ENCODE measurements at places on chromosomes 3 and 15.

DNA sequence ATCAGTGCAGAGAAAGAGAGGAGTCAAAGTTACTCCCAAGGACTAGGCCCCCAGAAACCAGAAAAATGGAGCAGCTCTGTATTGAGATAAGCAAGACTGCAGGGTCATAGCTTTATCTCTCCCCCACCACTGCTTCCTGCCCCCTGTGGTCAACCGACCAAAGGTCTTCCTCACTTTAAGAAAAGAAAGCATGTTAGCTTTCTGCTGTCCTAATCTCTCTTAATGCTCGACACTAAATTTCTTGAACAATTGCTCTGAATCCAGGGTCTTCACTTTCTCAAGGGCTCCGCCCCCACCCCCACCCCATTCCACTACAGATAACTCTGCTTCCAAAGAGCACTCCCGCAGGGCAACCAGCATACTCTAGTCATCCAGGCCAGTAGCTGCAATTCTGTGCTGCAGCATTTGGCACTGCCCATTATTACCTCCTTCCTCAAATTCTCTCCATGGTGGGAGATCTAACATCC, 31.9 kb downstream of the TNIK start:
- no peak for DNase-seq

GRCh38 chr3:9782770-9783169, 9.5 kb downstream of the TADA3 start:
- no peak for DNase-seq

- no peak for DNase-seq
These were observed 374.2 kb downstream of the PLCL2 start for GRCh38 chr3:17258823-17259436.

DNA sequence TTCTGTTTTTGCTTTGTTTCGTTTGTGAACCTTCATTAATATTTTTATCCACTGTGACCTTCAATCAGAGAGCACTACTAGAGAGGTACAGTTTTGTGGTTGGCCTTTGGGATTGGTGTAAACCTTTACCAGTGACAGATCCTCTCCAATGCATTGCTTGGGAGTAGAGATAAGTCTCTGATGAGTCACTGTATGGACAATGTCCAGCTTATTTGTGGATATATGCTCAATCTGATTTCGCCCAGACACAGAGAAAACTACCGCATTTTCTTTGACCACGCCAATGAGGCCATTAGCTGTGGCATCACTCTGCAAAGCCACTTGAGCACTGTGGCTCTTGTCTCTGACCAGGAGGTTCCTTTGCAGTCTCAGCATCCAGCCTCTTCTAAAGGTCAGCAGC, 964.7 kb downstream of the TUSC7 start:
- DNase-seq = no peak

DNA sequence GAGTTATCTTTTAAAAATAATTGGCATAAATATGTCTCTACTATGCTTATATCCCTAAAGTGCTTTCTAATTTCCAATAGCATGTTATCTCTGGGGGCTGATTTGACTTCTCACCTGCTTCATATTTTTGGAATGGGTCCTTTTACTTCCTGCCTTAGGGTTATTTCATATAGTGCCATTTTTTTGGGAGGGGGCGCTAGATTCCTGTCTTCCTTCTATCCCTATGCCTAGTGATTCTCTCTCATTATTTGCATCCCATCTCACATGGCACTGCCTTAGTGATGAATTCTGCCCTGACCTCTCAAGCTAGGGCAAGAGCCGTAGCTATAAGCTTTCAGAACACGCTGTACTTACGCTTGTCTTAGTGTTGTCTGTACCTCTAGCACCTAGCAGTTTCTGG, 150.3 kb upstream of the SLITRK3 start:
- no peak for DNase-seq

GRCh38 chr3:124576565-124577493, 153.4 kb upstream of the UMPS start:
- no peak for DNase-seq

- DNase-seq = no peak
These were observed 8.7 kb upstream of the TRIM69 start for GRCh38 chr15:44727485-44728231.

GRCh38 chr3:34972481-34972880, 666.8 kb upstream of the ARPP21 start:
- DNase-seq = no peak

DNA sequence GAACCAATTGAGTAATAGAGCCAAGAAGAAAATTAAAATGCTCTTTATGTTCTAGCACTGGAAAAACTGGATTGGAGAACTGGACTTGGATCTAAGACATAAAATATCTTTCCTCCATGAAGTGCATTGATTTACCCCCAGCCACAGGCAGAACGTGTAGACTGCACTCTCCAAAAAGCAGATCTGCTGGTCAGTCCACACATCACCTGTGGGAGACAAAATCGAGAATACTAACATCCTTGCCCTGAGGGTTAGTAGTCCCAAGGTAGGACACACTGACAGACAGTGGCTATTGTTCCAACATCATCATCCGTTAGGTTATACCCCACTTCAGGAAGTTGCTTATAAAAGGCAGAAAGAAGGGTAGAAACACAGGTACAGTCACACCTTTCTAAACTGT, 257.1 kb upstream of the STT3B start:
- DNase-seq = no peak

- no peak for DNase-seq
These were observed 183.5 kb downstream of the RYR3 start for GRCh38 chr15:33494306-33494705.

DNA sequence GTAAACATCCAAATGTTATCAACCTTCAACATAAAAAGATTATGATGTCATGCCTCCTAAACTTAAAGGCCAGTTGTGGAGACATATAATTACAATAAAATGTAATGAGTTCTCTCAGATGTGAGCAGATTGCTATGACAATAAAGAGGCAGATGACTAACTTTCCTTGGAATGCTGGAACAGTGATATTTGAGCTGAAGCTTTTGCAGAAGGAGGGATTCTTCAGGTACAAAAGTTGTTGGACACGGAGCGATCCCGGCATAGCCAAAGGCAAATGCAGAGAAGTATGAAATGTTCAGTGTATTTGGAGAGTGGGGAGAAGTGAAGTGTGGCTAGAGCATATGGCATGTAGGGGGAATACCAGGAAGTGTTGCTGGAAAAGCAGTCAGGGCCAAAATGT, 520.1 kb downstream of the FGF12 start:
- no peak for DNase-seq

- DNase-seq = no peak
These were observed 37.7 kb downstream of the ZIC4 start for GRCh38 chr3:147368561-147369221.

DNA sequence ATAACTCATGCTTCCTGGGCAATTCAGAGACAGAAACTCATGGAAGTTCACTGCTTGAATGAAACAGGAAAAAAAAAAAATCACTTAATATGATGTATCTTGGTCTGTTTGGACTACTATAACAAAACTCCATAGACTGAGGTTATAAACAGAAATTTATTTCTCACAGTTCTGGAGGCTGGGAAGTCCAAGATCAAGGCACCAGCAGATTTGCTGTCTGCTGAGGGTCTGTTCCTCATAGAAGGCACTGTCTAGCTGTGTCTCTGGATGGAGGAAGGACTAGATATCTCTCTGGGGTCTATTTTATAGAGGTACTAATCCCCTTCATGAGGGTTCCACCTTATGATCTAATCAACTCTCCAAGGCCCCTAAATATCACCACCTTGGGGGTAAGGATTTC, 119.3 kb downstream of the IGF2BP2 start:
- DNase-seq = no peak

GRCh38 chr3:175620093-175620492, 761.0 kb downstream of the NAALADL2 start:
- DNase-seq = no peak

DNA sequence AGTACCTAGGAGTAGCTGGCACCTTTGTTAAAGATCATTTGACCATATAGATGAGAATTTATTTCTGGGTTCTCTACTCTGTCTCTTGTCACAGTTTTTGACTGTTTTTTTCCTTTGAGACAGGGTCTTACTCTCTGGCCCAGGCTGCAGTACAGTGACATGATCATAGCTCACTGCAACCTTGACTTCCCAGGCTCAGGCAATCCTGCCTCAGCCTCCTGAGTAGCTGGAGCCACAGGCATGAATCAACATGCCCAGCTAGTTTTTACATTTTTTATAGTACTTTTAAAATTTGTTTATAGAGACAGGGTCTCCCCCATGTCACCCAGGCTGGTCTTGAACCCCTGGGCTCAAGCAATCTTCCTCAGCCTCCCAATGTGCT, 45.0 kb downstream of the BCL2L10 start:
- DNase-seq = no peak

DNA sequence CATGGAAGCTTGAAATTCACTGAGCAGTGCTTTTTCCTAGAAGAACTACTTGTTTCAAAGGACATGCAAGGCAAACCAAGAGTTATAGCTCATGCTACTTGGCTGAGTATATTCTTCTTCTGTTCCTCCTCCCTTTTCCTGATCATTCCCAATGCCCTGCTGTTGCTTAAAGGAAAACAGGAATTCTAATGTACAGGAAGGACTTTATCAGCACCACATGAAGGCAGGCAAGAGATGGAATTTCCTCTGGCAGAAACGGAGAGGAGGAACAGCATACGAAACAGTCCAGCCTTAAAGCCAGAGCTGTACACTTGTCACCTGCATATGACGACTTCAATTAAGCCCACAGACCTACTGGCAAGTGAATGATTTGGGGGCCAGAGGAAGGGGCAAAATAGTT, 15.7 kb downstream of the MEIS2 start:
- DNase-seq = no peak

GRCh38 chr3:152834776-152835600, at the start of gene P2RY1:
TSS of gene P2RY1 (plus strand) at chr3:152835131. CDS start at chr3:152835783, 652 bp downstream.
- peak; percentile 21 for DNase-seq

- peak; percentile 7 for DNase-seq
These were observed at the start of gene MITF for GRCh38 chr3:69739204-69740102. TSS of gene MITF (plus strand) at chr3:69739464. CDS start at chr3:69739598, 134 bp downstream.

DNA sequence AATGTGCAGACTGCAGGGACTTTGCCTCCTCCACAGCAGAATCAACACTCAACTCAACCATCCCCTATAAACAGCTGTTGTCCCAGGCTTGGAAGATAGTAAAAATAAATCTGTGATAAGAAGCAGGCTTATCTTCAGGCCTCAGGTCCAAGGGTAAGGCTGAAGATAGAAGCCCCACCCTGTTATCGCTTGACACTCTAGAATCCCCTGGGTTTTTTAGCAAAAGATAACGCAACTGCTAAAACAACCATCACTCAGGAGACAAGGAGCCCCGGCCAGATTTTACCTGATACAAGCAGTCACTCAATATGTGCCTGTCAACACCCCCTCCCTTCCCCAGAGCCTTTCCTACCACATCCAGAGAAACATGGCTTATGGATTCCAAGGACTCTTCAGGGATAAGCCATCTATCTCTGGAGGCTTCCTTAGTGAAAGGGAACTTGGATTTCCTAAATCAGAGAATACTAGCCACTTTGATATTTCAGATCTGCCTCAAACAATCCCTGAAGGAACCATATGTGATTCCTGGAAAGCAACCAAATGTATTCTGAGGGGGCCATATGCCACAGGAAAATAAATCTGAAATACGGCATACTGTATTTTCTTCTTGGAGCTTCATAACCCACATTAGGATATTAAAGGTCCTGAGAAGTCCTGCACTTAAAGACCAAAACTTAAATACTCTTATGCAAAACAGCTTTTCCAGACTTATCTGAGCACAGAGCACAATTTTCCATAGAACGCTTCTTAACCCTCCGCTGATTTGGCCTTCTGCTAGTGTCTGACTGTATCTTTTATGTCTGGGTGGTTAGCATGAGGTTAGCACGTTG, 60.4 kb downstream of the LYZL4 start:
- no peak for DNase-seq

GRCh38 chr15:70433586-70434324, 329.6 kb downstream of the UACA start:
- DNase-seq = no peak

DNA sequence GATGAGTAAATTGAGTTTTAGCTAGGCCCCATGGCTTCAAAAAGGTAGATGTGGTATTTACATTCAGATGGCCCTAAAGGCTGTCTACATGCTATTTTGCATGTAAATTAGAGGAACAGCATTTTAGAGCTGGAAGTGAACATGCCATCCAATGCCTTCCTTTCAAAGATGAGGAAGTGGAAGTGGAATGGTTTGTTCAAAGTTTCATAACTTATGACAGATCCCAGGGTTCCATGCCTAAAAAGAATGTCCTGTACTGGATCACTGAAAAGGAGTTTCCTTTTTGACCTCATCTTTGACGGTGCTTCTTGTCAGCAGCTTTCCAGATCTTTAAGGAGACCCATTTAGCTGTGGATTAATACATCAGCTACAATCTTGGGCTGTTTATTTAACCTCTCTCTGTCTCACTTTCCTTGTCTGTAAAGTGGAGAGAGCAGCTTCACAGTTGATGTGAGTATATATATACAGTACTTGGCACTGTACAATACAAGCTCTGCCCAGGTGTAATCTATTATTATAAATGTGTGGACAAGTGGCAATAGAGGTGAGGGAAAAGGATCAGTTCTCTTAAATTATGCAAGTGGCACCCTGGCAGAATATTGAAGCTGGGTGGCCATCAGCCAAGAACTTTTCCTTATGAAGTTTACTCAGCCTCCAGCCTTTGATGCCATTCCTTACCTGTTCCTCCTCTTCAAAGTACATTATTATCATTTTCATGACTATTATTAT, 68.7 kb upstream of the GOLGA8B start:
- DNase-seq = no peak

DNA sequence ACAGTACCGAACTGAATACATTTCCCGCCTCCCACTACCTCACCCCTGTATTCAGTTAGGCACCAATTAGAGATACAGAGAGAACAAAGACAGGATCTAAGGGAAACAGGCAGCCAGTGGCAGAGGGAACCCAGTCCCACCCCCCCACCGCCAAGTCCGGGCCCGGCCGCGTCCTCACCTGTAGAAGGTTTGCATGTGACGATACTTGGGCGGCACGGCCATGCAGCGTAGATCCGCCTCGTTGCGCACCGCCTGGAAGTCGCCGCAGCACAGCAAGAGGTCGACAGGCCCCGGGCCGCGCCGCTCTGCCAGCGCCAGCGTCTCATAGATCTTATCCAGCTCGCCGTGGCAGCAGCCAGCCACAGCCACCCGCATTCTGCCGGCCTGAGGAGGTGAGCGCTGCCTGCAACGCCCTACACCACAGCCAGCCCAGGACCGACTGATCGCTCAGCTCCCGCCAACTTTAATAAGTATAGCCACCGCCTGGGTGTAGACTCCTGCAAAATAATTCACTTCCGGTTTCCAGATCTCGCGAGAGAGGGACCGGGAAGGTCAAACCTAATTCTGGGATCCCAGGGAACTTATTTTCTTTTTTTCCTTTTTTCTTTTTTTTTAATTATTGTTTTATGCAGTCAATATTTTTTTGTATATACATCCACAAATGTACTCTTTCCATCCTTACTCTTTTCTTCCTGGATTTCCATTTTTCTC, at the start of gene DBR1:
DBR1 (minus strand) TSS at position 501 of the 711 bp plus-strand sequence; CDS start at position 375, 126 bp downstream.
- DNase-seq = peak; percentile 79

GRCh38 chr15:57228395-57228794, 147.9 kb upstream of the CGNL1 start:
- no peak for DNase-seq

- no peak for DNase-seq
These were observed 7.6 kb upstream of the TMEM44 start for GRCh38 chr3:194640829-194641228.

DNA sequence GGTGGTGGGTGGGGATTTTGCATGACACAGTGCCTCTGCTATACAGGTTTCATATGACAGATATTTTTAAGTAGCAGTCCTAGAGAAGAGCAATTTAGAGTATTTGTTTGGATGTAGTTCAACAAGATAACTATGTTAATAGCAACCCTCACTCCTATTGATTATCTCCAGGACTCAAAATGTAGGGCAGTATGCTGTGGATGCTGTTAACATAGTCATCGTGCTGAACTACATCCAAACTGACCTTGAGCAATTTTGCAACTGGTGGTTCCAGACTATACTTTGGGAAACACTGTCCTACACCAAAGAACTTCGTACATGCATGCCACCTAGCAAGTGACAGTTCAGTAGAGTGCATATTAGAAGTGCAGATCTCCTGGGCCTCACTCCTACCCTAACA, 117.6 kb downstream of the IL5RA start:
- no peak for DNase-seq
